ENCODE measurements at places on chromosomes 5 and 9. TPM values are rescaled to one million over a fixed set of nuclear protein-coding genes. Genes with fewer than 3 reads are reported as not detected.
A peak's percentile ranks its signal among the peaks of the same experiment; 100 is the strongest.

DNA sequence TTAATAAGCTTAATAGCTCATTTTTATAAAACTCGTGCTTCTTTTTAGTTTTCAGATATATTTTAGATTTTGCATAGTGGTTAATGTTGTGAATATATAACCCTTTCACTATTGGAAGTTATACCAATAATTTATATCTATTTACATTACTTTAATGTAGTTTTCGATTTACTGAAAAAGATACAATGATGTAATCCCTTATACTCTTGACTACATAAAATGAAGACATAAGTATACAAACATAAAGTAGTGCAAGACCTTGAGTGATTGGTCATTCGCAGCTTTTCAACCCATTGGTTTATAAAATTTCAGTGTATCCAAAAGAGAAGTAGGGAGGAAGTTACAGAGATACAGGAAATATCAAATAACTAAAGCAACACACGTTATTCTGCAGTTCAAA lies 84.3 kb upstream of the GRHPR start:
- H3K36me3 ChIP-seq = no peaks in the 10 kb centered on the region
- no peak overlapping the region for H3K27ac ChIP-seq
- H3K4me1 ChIP-seq = no peaks in the 10 kb centered on the region

DNA sequence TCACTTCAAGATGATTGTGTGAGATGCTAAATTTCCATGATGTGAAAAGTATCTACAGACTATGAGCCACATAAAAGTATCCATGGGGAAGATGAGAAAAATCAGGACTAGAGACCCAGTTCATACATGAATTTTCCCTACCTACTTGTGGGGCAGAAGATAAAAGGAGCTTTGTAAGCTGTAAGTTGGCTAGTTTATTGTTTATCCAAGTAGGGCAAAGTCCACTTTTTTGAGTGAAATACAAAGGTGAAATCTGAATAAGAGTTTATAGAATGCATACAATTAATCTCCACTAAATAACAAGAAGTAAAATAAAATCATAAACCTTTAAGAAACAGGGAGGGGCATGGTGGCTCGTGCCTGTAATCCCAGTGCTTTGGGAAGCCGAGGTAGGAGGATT lies 160.4 kb downstream of the ELAVL2 start:
- H3K4me3 ChIP-seq = no peak overlapping the region
- DNase-seq = no peak
- H3K27me3 ChIP-seq = no peaks in the 10 kb centered on the region
- no peaks in the 10 kb centered on the region for H3K36me3 ChIP-seq
- H3K4me1 ChIP-seq = no peaks in the 10 kb centered on the region
- H3K27ac ChIP-seq = no peak overlapping the region

DNA sequence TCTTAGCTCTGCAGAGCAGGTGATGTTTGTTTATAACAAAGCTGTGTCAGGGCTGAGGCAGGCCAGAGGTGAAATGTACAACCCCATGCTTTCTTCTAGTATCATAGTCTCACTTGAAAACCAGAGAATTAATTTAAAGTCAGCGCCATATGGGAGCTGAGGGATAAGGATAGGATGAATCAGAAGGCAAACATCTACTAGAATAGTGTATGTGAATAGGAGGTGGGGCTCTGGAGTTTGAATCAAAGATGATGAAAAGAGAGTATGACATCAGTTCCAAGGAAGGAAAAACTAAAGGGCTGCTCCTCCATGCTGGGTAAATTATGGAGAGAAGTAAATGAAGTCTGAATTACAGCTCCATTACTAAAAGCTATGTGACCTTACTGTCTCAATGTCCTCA lies 441.5 kb downstream of the RASEF start:
- H3K36me3 ChIP-seq = no peaks in the 10 kb centered on the region
- H3K4me1 ChIP-seq = no peaks in the 10 kb centered on the region
- no peak for DNase-seq
- no peak overlapping the region for H3K4me3 ChIP-seq

GRCh38 chr9:137236936-137237421 lies 4.1 kb upstream of the TUBB4B start:
- peaks cover 4% of the 10 kb centered on the region for H3K36me3 ChIP-seq
- peaks cover 48% of the 10 kb centered on the region for H3K4me1 ChIP-seq
- H3K27ac ChIP-seq = no peak overlapping the region
- H3K27me3 ChIP-seq = peaks cover 2% of the 10 kb centered on the region

- DNase-seq = peak; percentile 28
- H3K27ac ChIP-seq = no peak overlapping the region
- no peaks in the 10 kb centered on the region for H3K36me3 ChIP-seq
- H3K4me3 ChIP-seq = no peak overlapping the region
Measured at GRCh38 chr5:109656829-109657228, 32.9 kb upstream of the MAN2A1 start.

GRCh38 chr5:134245101-134245604 lies 19.3 kb upstream of the PPP2CA start:
- DNase-seq = no peak
- no peaks in the 10 kb centered on the region for H3K4me1 ChIP-seq
- peak overlapping the region; percentile 53 for H3K27ac ChIP-seq
- H3K27me3 ChIP-seq = no peaks in the 10 kb centered on the region
- no peaks in the 10 kb centered on the region for H3K36me3 ChIP-seq

DNA sequence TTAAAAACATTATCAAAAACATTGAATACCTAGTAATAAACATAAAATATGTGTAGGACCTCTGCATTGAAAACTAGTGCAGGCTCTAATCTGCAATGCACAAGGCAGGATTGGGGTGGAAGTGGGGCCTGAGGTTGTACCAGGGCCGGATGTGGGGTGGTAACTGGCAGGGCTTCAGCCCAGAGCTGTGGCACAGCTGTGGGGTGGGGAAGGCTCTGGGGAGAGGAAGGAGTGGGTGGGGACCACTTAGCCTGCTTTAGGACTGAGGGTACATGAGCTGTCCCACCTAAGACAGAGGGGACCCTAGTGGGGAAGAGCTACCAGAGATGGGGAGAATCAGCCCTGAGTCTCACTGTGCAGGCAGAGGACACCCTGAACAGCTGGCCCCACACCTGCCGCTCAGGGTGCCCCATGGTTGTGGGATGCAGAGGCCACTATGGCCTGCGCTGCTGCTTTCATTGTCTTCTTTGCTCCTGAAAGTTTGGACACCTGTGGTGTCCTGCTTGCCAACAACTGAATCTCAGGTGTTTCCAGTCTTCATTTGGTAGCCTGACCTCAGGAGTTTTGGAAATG lies 311.4 kb downstream of the TLE4 start:
- no peaks in the 10 kb centered on the region for H3K4me1 ChIP-seq
- no peak overlapping the region for H3K27ac ChIP-seq
- H3K4me3 ChIP-seq = no peak overlapping the region
- H3K27me3 ChIP-seq = no peaks in the 10 kb centered on the region

DNA sequence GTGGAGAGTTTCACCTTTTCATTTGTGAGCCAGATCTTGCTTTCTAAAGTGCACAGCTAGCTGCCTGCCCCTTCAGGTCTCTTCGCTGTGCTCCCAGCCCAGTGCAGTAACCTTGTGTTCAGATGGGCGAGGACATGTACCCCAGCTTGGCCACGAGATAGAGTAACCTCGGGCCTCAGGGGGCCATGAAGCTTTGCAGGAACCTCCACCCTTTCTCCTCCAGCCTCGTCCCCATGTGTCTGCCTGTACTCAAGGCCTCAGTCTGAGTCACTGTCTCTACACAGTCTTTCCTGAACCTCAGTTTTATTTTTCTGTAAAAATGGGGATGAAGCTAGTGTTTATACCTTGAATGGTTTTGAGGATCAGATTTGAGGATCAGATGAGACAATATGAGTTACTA lies 37.9 kb downstream of the ERGIC1 start:
- no peak overlapping the region for H3K4me3 ChIP-seq
- H3K27ac ChIP-seq = peak overlapping the region; percentile 90
- no peaks in the 10 kb centered on the region for H3K36me3 ChIP-seq
- no peaks in the 10 kb centered on the region for H3K27me3 ChIP-seq
- peaks cover 98% of the 10 kb centered on the region for H3K4me1 ChIP-seq

GRCh38 chr5:52283221-52283620 lies 504.5 kb upstream of the ITGA1 start:
- DNase-seq = no peak
- H3K4me1 ChIP-seq = no peaks in the 10 kb centered on the region
- no peak overlapping the region for H3K4me3 ChIP-seq
- no peak overlapping the region for H3K27ac ChIP-seq
- no peaks in the 10 kb centered on the region for H3K27me3 ChIP-seq
- no peaks in the 10 kb centered on the region for H3K36me3 ChIP-seq

DNA sequence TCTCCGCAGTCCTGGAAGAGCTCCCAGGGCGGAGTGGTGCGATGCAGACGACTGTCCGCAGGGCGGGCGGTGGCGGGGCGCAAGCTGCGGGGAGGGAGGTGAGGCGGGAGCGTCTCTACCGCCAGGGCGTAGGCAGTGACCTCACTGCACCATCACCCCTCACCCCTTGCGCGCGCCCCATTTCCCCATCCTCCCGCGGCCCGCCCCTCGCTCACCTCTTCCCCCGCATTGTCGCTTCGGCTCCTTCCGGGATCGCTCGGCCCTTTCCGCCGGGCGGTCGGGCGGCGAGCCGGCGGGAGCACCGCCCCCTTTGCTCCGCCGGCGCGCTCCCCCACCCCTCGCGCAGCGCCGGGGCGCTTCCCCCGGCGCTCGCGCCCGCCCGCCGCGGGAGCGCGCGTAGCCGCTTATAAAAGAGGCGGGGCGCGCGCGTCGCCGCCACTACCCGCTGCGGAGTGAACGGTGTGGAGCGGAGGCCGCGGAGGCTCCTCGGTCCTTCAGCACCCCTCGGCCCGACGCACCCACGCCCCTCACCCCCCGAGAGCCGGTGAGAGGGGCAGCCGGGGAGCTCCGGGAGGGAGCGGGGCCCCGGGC lies at the start of gene SPTAN1:
TSS of gene SPTAN1 (plus strand) at position 435 of the 591 bp plus-strand sequence. CDS start 14,154 bp downstream, outside the sequence.
- peak within 1 kb of the TSS; percentile 95 for H3K4me3 ChIP-seq
- no peaks in the 10 kb centered on the region for H3K27me3 ChIP-seq
- H3K4me1 ChIP-seq = peaks cover 67% of the 10 kb centered on the region
- peak; percentile 94 for DNase-seq
- no peaks in the 10 kb centered on the region for H3K36me3 ChIP-seq

The SPINK13 gene
- total RNA-seq = not detected

The DNM1 gene
- 2.1 TPM for total RNA-seq

The TMEM232 gene
- 4.4 TPM for total RNA-seq

The GPRIN1 gene
- 0.34 TPM for total RNA-seq

The IFNA21 gene
- not detected for total RNA-seq
